ENCODE measurements at places on chromosomes 3 and 15. TPM values are rescaled to one million over a fixed set of nuclear protein-coding genes. Genes with fewer than 3 reads are reported as not detected.

GRCh38 chr3:187255314-187255713 is 36.2 kb downstream of the MASP1 start:
- DNase-seq: no peak

GRCh38 chr3:11136116-11136515 is 18.2 kb upstream of the HRH1 start:
- DNase-seq: no peak

- DNase-seq: peak; percentile 58
Measured at GRCh38 chr15:52180196-52180835, 10.9 kb downstream of the GNB5 start.

- peak; percentile 37 for DNase-seq
Measured at GRCh38 chr15:67066959-67067853, 1.8 kb downstream of the SMAD3 start.

DNA sequence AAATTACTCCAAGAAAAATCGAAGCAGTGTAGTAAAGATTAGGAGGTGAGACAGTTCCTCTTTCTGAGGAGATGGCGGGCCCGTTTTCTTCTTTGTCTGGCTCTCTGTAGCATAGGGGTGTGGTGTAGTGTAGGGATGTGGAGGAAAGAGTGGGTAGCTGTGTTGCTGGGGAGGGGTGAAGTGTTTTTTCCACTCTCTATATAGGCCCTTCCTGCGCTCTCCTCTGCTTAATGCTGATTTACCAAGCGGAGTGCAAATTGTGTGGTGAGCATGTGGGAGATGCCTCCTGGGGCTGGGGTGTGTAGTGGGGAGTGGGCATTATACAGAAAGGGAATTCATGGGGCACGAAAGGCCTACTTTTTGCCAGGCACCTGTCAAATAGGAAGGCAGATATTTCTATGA is 94.9 kb downstream of the ST6GAL1 start:
- peak; percentile 68 for DNase-seq

- DNase-seq: no peak
Measured at GRCh38 chr15:60643555-60643954, 164.6 kb upstream of the ICE2 start.

EPHB3 gene
- total RNA-seq: not detected

ITGB5 gene
- total RNA-seq: 0.31 TPM

Measured in activated naive CD4-positive, alpha-beta T cell treated with anti-CD3 and anti-CD28 coated beads for 36 hours (primary cell).